Cerebellar nuclear complex (tissue), 1 donor: ENCODE measurements at places on chromosomes 6 and 20.

- DNase-seq = no peak
Observed at GRCh38 chr6:166655251-166655650, 28.2 kb upstream of the RPS6KA2 start.

GRCh38 chr6:25175681-25176080 is 103.5 kb upstream of the CARMIL1 start:
- no peak for DNase-seq

GRCh38 chr20:43662943-43663655 is 3.8 kb upstream of the MYBL2 start:
- DNase-seq = no peak

GRCh38 chr6:138406443-138406842 is 2.4 kb downstream of the HEBP2 start:
- DNase-seq = no peak

- DNase-seq = no peak
Observed at GRCh38 chr6:4997862-4998261, 6.0 kb downstream of the RPP40 start.

GRCh38 chr20:40431611-40432010 is 257.4 kb downstream of the MAFB start:
- DNase-seq = no peak

GRCh38 chr20:7038029-7038428 is 270.5 kb downstream of the BMP2 start:
- no peak for DNase-seq

DNA sequence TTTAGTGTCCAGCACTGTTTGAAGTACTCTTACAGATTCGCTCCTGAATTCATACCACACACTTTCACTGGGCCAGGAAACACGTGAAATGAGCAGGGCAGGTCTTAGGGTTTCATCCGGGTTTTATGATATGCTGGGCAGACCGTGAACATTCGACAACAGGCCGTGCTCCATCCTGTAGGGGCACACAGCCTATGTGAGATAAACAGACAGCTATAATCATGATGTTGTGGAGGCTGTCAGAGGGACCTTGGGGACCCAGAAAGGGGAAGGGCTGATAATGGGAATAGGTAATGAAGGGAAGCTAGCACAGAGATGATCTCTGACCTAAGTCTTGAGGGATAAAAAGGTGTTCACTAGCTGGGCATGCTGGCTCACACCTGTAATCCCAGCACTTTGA is 110.4 kb downstream of the RIN2 start:
- no peak for DNase-seq

DNA sequence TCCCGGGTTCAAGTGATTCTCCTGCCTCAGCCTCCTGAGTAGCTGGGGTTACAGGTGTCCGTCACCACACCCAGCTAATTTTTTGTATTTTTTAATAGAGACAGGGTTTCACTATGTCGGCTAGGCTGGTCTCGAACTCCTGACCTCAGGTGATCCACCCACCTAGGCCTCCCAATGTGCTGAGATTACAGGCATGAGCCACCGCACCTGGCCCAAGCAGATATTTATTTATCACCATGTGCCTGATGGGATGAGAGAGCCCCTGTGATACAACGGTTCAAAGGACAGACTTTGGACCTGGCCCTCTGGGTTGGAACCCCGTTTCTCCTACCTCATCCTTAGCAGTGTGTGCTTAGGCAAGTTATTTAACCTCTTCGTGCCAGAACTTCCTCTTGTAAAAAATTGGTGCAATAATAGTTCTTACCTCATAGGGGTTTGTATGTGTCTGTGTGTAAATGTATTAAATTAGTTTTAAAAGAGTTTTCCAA is 19.2 kb upstream of the STK38 start:
- DNase-seq = no peak

- DNase-seq = no peak
Observed at GRCh38 chr6:100613656-100614055, 148.9 kb upstream of the SIM1 start.

- DNase-seq = no peak
Observed at GRCh38 chr6:28769626-28770402, 154.0 kb downstream of the TRIM27 start.

DNA sequence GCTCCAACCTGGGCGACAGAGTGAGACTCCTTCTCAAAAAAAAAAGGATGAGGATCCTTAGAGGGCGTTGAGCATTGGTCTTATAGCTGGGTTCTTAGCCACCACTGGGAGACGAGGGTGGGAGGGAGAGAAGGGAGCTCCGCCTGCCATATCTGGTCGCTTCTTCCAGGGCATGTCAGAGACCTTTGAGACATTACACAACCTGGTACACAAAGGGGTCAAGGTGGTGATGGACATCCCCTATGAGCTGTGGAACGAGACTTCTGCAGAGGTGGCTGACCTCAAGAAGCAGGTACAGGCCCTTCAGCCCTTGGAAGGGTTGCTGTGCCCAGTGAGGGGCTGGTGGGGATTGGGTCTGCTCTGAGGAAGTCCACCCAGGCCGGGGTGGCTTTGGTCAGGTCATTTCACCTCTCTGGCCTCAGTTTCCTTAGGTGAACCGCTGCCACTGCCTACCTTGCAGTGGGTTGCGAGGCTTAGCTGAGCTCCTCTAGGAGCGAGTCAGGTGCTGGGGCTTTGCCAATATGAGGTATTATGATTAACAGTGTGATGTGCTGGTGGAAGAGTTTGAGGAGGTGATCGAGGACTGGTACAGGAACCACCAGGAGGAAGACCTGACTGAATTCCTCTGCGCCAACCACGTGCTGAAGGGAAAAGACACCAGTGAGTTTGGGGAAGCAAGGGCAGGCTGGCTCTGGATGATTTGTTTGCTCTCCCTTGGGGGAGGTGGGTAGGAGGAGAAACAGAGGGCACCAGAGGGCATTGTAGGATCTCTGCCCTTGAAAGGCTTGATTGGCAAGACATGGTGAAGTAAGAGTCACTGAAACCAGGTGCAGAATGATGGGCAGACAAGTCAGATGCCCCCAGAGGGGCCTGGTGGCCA is 8.5 kb downstream of the CNPY3 start:
- DNase-seq = no peak

DNA sequence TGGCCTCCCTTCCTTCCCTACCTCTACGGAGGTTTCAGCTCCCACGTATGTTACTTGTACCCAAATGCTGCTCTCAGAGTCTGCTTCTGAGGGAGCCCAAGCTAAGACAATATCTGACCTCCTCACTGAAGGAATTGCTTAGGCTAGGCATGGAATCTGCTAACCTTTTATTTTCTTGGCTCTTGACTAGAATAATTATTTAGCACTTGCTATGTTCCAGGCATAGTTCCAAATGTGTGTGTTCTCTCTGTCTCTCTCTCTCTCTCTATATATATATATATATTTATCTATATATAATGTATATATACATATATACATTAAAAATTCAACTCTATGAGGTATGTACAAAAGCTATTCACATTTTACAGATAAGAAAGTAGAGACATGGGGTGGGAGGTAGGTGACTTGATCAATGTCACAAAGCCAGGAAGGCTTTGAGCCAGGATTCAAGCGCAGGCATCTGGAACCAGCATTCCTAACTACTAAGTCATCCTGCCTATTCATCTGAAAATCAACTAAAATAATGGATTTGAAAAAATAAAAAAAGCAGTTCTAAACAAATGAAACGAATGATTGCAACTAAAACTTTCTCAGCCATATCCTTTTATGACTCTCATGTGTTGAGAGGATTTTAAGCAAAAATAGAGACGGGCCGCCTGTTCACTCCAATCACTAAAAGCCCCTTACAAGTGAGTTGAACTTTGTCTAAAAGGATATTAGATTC is 189.7 kb upstream of the JAG1 start:
- no peak for DNase-seq

DNA sequence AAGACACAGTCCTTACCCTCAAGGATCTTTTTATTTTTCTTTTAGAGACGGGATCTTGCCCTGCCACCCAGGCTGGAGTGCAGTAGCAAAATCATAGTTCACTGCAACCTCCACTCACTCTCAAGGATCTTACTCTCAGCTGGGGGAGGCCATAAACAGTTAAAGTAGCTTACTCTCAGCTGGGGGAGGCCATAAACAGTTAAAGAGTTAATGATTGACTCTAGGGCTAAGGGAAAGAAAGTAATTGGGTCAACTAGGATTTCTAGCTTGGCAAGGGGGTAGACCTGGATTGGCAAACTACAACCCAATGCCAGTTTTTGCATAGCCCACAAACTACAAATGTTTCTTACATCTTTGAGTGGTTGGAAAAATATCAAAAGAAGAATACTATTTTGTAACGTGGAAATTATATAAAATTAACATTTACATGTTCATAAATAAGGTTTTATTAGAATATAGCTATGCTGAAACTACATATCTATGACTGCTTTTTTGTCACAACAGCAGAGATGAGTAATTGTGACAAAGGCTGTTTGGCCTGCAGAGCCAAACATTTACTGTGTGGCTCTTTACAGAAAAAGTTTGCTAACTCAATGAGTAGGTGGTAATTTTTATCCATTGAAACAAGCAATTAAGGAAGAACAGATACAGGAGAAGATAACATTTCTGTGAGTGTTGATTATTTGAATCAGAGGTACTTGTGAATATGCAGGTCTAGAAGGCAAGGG is 46.4 kb downstream of the PTPRA start:
- DNase-seq = no peak

GRCh38 chr6:86943819-86944407 is 6.6 kb downstream of the HTR1E start:
- no peak for DNase-seq

DNA sequence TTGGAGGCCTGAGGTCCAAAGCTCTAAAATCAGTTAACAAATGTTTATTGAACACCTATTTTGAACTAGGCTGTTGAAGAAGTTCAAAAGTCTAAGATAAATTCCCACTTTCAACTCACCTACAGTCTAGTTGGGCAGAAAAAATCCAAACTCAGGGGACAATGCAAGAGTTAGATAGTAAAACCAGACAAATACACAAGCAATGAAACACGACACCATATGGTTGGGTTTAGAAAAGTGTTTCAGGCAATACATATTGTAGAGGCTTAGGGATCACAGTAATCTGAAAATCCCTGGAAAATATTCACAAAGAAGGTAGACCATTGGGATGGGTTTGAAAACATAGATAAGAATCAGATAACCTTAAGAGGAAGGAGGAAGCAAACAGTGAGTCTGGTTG is 1.3 kb upstream of the CARMIL1 start:
- DNase-seq = no peak

GRCh38 chr20:5524896-5525295 is 208.1 kb upstream of the PROKR2 start:
- DNase-seq = no peak

DNA sequence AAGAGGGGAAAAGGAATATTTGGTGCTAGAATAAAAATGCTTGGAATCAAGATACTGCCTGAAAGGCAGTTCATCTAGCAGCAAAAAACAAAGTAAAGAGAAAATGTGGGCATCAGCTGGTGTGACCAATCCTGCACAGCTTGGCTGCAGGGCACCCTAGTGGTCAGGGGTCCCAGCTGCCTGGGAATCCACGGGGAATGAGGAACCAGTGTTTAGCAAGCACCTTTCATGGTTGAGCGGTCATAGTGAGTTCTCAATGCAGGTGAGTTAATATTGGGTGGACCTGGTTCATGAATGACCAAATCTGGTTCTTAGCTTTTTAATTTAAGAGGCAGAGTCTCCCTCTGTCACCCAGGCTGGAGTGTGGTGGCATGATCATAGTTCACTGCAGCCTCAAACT is 53.3 kb downstream of the CAP2 start:
- DNase-seq = no peak

DNA sequence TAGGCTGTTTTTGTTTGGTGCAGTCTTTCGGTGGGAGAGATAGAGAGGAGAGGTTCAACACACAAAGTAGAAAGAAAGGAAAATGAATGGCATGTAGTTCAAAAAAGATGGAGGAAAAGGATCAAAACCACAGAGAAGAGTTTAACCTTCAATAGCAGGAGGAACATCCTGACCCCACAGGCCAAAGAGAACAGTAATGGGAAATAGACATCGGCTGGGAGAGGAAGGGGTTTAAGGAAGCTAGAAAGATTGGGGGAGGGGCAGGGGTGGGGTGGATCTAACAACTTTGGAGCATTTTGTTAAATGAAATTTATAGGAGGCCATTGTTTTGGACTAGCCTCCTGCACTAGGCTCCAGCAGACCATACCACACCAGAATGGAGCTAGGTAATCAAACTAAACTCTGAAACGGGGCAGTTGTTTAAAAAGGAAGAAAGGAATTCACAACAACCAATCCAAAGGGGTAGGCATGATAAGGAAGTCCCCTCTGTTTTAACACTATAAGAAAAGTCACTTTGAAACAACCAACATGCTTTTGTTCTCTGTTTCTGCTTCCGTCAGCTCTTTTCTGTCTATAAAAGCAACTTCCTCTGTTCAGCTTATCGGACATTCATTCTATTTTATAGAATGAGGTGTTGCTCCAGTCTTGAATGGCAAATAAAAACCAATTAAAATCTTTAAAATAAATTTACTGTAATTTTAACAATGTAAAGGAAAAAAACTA is 82.6 kb downstream of the EPB41L2 start:
- DNase-seq = no peak

- no peak for DNase-seq
Observed at GRCh38 chr20:47011984-47012383, 117.3 kb downstream of the EYA2 start.

DNA sequence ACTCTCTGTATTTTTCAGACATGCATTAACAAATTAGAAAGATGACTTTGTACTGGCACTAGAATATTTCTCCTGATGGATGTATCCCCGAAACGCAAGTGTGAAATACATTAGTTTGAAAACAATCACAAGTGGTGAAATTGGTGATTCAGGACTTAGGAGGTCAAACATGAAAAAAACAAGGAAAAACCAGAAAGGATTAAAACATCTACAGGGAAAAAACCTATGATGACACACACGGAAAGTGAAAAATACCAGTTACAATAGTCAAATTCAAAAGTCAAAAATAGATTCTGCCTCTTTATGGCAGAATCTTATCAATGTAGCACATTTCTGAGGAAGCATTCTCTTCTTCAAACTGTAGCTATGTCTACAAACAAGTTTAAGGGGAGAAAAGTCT is 129.0 kb upstream of the SGK1 start:
- no peak for DNase-seq

- DNase-seq = no peak
Observed at GRCh38 chr20:45350217-45350616, 2.0 kb upstream of the SDC4 start.

DNA sequence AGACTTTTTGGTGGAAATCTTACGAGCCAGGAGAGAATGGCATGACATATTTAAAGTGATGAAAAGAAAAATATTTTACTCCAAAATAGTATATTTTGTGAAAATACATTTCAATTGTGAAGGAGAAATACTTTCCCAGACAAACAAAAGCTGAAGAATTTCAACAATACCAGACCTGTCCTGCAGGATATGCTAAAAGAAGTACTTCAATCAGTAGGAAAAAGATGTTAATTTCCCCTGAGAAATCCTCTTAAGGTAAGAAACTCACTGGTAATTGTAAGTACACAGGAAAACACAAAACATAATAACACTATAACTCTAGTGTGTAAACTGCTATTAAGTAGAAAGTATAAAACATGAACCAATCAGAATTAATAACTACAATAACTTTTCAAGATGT is 341.8 kb upstream of the GJE1 start:
- DNase-seq = no peak

DNA sequence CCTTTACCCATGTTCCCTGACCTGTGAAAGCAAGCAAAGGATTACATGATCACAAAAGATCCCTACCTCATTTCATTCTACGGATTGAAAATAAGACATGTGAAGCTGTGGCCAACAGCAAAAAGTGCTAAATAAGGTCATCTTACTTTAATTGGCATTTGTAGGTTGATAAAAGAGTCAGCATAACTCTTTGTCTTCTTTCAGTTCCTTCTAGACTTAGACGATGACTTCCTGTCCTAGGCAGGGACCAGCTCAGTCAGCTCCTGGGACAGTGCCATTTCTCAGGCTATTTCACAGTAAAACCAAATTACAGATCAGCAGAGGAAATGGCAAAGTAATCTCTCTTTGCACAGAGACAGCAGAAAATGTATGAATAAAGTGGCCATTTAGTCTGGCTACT is 480.7 kb downstream of the RFPL4B start:
- no peak for DNase-seq
